ENCODE measurements at places on chromosomes 12 and 14.

- DNase-seq = no peak
These were observed 59.4 kb upstream of the SYNE2 start for GRCh38 chr14:63793376-63793775.

DNA sequence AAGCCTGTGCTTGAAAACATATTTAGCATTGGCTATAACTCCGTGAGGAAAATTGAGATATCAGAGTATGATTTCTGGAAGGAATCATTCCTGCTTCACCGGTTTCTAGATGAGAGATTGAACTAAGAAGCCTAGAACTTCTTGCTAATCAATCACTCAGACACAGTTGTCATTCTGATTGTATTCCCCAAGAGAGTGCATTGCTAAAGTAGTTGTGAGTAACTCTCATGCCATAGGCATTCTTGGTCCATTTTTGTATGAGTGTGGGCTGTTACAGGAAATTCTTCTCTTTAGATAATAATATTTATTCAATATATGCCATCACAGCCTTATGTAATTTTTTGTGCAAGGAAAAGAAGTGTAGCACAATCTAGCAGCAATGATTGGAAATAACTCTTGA, 893.3 kb upstream of the MDGA2 start:
- DNase-seq = no peak

DNA sequence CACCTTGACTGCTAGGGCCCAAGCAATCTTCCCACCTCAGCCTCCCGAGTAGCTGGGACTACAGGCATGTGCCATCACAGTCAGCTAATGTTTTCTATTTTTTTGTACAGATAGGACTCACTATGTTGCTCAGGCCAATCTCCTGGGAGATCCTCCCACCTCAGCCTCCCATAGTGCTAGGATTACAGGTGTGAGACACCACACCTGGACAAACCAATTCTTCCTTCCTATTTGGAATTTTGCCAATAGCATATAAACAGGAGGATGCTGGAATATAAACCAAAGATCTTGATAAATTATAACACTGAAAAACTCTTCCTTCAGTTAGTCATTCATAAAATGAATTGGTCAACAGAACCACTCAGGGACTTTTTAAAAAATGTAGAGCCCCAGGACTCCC, 8.4 kb downstream of the ACIN1 start:
- no peak for DNase-seq

- no peak for DNase-seq
These were observed 85.5 kb upstream of the PTHLH start for GRCh38 chr12:28057856-28058615.

- no peak for DNase-seq
These were observed 1.8 kb downstream of the LRIG3 start for GRCh38 chr12:58918469-58918844.

DNA sequence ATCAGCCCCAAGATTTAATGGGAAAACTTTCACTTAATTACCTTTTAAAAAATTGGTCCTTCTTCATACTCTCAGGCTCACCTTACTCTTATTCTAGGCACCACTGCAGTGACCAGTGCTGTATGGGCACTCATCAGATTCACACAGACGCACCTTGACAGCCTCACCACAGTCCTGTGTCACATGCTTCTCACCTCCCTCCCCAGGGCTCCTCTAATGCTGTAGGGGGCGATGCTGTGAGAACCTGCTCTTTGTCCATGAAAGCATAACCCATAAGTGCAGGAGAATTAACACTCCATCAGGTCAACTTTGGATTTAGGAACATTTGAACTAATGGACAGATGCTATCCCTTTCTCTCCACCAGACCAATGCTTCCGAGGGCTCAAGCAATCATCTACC, 13.9 kb upstream of the PPP4R3A start:
- no peak for DNase-seq

DNA sequence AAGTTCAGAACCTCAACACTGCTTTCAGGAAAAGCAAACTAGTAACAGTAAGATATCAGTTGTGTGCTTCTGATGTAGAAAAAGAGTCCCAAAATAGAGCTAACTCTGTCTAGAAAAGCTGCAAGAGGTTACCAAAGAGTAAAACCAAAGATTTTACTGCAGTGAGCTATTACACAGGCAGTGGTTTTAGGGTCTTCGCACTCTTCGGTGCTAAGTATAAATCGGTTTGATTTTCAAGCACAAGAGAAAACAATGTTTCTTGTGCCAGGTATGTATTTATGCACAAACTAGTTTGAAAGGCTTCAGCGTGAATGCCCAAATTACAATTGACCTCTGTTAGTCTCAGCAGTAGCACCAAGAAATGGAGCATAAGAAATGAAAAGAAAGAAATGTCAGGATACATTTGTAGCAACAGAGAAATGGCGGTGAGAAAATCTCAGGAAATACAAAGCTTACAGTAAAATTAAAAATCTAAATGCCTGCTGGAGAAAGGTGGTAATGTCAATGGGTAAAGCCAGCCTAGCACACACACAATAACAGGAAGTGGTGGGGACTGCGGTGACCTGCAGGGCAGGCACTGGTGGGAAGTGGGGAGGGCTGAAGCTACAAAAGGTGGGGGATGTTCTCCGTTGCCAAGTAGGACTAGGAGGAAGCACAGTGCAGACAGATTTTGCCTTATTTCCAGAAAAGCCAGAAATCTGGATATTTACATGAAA, 18.0 kb upstream of the DYRK2 start:
- peak; percentile 55 for DNase-seq

- DNase-seq = no peak
These were observed 1.9 kb upstream of the CNPY2 start for GRCh38 chr12:56317675-56318074.

DNA sequence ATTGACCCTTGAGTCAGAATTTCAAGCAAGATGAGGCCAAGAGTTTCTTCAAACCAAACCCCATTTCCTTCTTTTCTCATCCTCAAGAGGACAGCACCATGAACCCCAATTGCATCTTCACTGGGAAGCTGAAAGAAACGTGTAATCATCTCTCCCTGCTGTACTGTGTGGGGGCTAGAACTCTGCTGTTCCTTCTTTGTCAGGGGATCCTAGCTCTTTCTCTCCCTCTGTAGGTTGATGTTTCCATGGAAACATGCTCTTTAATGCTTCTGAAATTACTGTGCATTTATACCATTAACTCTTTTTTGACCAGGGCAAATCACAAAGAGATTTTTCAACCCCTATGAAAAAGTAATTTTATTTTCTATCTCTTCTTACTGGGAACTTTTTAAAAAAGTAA, 295.1 kb downstream of the GRIN2B start:
- DNase-seq = no peak

DNA sequence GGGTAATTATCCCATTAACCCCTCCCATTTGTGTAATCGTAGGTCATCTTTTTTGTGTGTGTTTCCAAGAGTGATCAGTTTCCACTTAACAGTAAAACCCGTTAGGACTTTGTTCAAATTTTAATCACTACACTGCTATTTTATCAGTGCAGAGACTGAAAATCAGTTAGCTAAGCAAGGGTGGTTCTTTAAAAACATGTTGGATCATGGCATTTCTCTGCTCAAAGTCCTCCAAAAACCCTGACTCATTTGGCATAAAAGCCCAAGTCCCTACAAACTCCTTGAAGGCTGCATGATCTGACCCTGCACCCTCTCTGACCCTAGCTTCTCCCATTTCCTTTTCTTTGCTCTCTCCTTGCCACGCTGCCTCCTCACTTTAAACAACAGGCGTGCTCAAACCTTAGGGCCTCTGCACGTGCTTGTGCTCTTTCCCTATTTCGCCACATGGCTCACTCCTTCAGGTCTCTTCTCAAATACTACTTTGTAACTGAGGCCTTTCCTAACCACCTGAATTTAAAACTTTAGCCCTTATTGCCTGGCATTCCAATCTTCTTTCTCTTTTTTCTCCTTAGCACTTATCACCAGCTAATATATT, 13.2 kb upstream of the OVCH1 start:
- no peak for DNase-seq

GRCh38 chr14:104135904-104136471, 2.4 kb upstream of the KIF26A start:
- DNase-seq = no peak

DNA sequence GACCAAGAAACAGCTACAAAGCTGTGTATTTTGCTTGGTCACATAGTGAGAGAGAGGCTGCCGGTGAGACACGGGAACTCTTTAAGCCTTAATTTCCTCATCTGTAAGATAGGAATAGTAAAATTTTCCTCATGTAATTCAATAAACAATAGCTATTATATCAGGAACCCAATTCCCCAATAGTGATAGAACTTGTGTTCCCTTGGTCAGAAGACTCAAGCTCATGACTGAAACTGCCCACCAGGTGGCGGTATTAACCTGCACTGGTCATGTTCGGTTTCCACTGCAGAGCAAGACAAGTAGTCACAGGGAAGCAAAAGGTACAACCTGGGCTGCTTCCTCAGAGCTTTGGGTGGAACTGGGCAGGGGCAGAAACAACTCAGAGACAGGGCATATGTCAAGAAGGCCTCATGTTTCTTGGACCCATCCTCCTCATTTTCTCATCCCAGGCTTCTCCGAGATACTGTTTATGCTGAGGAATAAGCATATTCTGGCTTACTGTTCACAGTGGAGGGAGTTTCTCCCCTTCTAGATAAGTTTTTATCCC, 4.2 kb upstream of the AJUBA start:
- peak; percentile 79 for DNase-seq

DNA sequence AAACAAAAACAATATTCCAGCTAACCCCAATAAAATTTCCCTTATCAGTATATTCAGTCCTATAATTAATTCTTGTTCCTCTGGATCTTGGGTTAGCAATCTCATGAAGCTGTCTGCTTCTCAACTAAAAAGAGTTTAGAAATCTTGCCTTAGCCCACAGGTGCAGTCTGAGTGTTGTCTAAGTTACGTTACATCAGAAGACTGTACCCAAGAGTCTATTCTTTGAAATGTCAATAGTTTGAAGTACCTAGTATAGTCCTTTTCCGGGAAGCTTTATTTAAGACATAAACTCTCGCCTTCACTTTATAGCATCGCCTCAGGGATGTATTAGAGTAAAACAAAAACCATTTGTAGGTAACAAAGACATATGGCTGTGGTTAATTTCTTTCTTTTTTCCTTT, 465.1 kb downstream of the FUT8 start:
- DNase-seq = no peak

- no peak for DNase-seq
These were observed 15.4 kb downstream of the TMEM52B start for GRCh38 chr12:10194160-10194670.

- no peak for DNase-seq
These were observed 162.7 kb downstream of the FOXN3 start for GRCh38 chr14:89254166-89254909.

GRCh38 chr14:20712904-20713303, 24.3 kb downstream of the ANG start:
- no peak for DNase-seq

GRCh38 chr14:90491221-90491885, 94.5 kb downstream of the CALM1 start:
- DNase-seq = no peak

- peak; percentile 73 for DNase-seq
These were observed at the start of gene CDKL1 for GRCh38 chr14:50396631-50397389. TSS of gene CDKL1 (minus strand) at chr14:50396881. CDS start at chr14:50395868, 1,013 bp downstream.

DNA sequence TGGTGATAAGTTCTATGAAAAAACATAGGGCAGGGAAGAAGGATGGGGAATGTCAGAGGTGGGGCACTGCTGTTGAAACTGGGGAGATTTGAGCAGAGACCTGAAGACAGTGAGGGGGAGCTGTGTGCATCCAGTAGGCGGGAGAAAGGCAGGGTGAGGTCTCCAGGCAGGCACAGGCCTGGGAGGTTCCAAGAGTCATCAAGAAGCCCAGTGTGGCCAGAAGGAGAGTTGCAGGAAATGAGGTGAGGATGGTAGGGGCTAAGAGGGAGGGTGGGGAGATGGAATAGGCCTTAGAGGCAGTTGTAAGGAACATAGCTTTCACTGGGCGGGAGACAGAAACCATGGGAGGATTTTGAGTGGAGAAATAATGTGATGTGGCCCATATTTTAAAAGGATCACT, 341.8 kb downstream of the GLT1D1 start:
- no peak for DNase-seq

Measured in HL-60 (cell line).